ENCODE measurements at places on chromosomes 13 and 19.

- DNase-seq, result peak; percentile 6
Measured at GRCh38 chr13:38350114-38350617, 515 bp downstream of the UFM1 start.

GRCh38 chr13:43054803-43055802, 31.7 kb downstream of the DNAJC15 start:
- DNase-seq, result no peak

DNA sequence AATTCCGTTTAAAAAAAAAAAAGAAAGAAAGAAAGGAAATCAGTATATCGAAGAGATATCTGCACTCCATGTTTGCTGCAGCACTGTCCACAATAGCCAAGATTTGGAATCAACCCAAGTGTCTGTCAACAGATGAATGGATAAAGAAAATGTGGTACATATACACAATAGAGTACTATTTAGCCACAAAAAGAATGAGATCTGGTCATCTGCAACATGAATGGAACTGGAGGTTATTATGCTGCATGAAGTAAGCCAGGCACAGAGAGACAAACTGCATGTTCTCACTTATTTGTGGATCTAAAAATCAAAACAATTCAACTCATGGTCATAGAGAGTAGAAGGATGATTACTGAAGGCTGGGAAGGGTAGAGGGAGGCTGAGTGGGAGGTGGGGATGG, 16.3 kb downstream of the ZNF565 start:
- DNase-seq, result no peak

DNA sequence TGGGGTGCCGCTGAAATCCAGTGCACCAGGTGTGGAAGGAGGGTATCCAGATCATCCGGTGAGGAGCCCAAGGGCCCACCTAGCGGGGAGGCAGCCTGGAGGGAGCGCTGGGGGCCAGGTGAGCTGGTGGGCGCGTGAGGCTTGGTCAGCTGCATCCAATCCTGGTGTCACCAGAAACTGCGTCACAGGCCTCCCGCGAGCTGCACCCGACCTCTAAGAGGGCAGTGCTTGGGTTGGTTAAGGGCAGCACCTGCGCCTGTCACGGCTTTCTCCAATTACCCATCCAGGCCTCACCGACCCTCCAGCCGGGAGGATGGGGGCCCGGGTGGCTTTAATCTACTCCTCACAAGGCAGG, 284 bp downstream of the RNF17 start:
- DNase-seq, result no peak

GRCh38 chr13:48038761-48039160, 1.2 kb downstream of the NUDT15 start:
- no peak for DNase-seq

DNA sequence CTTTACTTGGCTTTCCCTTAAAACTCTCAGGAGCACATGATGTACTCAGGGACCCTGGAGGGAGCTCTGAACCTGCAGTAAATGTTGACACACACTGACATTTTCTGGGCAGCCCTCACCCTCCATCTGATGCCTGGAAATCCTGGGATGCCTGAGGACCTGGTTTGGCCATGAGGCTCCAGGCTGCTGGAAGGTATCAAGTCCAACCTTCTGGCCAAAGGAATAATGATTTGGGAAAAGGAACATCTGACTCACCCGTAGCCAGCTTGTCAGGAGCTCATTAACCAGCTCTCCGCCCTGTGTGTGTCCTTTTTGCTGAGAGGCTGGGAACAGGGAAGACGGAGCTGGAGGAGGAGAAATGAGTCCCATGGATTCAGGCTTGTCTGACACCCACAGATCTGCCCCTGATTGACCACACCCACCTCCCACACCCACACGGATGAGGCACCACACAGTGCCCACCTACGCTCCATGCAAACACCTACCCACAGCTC, 10.3 kb downstream of the ZNF558 start:
- no peak for DNase-seq

DNA sequence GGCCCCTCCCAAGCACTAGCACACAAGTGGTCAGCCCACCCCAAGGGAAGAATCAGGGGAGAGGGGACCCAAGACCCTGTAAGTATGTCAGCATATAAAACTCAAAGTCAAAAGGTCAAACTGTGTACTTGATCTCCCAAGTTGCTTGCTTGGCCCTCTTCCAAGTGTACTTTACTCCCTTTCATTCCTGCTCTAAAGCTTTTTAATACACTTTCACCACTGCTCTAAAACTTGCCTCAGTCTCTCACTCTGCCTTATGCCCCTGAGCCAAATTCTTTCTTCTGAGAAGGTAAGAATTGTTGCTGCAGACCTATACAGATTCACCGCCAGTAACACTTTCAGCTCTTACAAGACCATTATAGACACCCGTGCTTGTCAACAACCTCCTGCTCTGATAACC, 15.1 kb upstream of the RNASEH2B start:
- DNase-seq, result no peak
